ENCODE measurements at places on chromosomes 4 and X.

DNA sequence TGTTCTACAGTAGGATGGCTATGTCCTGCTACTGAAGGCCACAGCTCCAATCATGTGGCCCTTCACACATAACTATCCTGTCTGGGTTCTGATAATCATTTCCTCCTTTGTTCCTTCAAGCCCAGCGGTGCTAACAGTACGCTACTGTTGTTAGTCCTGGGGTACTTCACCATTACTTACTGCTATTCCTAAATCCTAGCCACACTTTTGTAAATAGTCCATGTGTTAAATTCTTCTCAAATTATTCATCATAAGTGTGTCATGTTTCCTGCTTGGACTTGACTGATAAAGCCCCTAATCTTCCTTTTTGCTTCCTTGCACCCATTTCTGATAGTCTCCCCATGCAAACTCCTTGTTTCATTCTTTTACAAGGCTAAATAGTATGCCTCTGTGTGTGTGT, 332.6 kb downstream of the FGF13 start:
- no peak for DNase-seq

- DNase-seq, result no peak
These were observed 51.3 kb downstream of the DTHD1 start for GRCh38 chr4:36332782-36333131.

- DNase-seq, result no peak
These were observed 55.5 kb downstream of the LEF1 start for GRCh38 chr4:108113229-108113628.

DNA sequence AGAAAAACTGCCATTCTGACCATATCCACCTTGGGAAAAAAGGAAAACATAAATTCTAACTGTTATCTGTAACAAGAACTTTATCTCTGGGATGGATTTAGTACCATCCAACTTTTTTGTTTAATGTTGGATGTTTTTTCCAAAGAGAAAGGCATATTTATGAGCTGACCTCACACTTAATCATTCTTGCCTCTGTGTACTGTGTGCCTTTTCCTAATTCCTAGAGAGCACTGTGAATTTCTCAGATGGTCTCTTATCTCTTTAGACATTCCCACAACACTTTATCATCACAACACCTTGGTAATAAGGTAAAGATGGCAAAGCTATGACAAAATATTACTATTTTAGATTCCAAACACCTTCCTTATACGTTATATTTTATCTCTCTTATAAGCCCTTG, 126.2 kb downstream of the COL4A6 start:
- DNase-seq, result no peak

GRCh38 chr4:92172203-92172602, 131.6 kb upstream of the GRID2 start:
- DNase-seq, result no peak

GRCh38 chr4:8046925-8047541, 107.4 kb upstream of the AFAP1 start:
- DNase-seq, result no peak

DNA sequence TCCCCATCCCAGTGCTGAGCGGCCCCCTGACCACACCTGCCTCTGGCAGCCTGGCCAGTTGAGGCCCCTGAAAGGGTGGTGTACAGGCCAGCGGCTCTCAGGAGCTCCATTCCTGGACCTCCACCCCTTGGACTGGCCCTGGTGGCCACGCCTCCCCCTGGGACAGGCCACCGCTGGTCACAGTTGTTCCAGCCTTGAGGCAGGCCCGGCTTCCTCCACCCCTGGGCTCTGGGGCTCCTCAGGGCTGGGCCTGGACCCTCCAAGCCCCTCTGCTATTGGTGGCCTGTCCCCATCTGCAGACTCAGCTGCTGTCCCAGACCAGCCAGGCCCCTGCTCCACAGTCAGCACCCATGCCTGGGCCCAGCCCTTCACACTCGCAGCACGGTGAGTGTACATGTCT, 93.2 kb upstream of the NKX1-1 start:
- no peak for DNase-seq

DNA sequence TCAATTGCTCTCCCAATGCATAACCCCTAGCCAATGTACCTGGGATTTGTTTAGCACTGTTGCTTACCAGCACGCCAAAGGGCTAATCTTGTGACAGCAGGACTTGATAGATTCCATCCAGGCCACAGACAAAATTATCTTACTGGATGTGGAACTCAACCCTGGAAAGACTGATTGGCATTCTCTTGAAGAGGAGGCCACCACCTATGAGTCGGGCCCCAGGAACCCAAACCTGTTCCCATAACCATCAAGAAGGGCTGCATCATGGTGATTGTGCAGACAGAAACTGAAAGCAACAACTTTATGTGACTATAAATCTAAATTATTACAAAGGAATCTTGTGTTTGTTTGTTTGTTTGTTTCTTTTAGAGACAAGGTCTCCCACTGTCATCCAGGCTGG, 19.9 kb upstream of the TMEM255A start:
- DNase-seq, result no peak

Measured in right renal cortex interstitium (tissue), 3 donors.